ENCODE measurements at places on chromosomes 2 and 18. TPM values are rescaled to one million over a fixed set of nuclear protein-coding genes. Genes with fewer than 3 reads are reported as not detected.

SEMA4F gene
- total RNA-seq: 21.6 TPM

EGR4 gene
- total RNA-seq: not detected

ASB18 gene
- not detected for total RNA-seq

UGT1A8 gene
- total RNA-seq: not detected

TMEM169 gene
- 3.6 TPM for total RNA-seq

ACMSD gene
- total RNA-seq: not detected

SLC16A14 gene
- total RNA-seq: 0.14 TPM

- DNase-seq: no peak
Observed at GRCh38 chr2:74619651-74620297, 28.4 kb downstream of the M1AP start.

DNA sequence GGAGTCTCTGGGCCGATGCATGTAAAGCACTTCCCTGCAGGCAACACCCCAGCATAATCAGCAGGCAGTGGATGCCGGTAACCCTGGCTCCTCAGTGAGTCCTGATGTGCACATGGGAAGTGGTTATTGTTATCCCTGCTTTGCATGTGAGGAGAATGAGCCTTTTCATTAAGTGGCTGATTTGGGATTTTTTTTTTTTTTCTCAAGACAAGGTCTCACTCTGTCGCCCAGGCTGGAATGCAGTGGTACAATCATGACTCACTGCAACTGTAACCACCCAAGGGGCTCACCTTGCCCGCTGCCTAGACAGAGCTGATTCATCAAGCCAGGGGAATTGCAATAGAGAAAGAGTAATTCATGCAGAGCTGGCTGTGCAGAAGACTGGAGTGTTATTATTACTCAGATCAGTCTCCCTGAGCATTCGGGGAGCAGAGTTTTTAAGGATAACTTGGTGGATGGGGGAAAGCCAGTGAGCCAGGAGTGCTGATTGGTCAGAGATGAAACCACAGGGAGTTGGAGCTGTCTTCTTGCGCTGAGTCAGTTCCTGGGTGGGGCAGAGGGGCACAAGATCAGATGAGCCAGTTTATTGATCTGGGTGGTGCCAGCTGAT is 95.4 kb downstream of the SOCS6 start:
- no peak for DNase-seq

DNA sequence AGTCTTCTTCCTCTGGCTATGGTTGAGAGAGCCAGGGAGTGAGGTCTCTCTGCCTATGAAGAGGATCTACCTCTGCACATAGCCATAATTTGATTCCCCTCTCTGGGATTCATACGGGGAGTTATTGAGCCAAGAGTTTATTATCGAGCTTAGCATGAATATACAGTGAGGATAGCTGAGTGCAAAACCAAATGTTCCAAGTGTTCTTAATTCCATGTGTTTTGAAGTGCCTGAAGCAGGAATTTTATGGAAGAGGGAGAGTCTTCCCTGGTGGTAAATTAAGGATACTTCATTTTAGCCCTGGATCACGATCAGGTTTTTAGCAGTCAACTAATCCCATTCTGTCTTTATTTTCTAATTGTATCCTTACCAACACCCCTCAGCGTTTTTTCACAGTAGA is 270.6 kb downstream of the C1D start:
- DNase-seq: no peak

- no peak for DNase-seq
Observed at GRCh38 chr2:72554381-72554780, 271.5 kb downstream of the EXOC6B start.

DNA sequence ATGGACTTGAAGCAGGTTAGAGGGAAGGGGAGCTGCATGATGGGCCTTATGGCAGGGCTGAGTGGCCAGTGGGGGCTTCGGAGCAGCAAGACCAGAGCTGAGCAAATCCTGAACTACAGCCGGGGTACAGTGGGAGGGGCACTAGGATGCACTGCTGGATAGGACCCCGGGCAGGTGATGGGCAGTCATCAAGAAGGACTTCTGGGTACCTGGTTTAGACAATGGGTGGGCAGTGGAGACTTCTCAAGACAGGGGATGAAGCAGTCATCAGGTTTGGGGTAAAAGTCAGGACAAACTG is 507.4 kb upstream of the MYT1L start:
- no peak for DNase-seq

DNA sequence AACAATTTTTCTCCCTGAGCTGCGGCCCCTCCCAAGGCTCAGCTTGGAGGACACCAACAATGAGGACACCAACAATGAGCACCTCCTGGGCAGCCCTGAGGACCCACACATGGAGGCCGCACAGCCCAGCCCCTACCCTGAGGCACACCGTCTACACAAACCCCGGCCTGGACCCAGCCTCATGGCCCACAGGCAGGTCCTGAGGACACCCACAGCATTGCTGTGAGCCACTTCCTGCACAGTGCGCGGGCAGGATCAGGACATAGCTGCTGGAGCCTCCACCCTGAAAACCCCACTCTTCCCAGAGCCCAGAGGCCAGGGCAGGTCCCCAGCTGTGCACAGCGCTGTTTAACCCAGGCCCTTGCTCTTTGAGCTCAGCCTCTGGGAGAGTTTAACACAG is 194.3 kb downstream of the RTP5 start:
- no peak for DNase-seq

- no peak for DNase-seq
Observed at GRCh38 chr2:240223631-240224030, 83.2 kb upstream of the OTOS start.

DNA sequence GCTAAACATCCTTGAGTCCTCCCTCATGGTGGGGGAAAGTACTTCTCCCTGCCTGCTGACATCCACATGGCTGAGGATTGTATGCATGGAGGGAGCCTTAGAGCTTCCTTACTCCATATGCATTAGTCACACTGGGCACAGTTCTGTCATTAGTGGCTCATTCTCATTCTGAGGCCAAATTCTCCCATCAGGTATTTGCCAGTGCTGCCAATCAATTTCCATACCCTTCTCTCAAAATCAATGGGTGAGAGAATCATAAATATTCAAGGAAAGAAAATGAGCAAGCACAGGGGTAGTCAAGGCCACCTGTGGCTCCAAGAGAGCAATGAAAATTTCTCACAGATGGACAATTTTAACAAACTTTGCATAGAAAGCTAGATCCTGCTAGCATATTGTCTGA is 422.6 kb upstream of the SETBP1 start:
- no peak for DNase-seq

DNA sequence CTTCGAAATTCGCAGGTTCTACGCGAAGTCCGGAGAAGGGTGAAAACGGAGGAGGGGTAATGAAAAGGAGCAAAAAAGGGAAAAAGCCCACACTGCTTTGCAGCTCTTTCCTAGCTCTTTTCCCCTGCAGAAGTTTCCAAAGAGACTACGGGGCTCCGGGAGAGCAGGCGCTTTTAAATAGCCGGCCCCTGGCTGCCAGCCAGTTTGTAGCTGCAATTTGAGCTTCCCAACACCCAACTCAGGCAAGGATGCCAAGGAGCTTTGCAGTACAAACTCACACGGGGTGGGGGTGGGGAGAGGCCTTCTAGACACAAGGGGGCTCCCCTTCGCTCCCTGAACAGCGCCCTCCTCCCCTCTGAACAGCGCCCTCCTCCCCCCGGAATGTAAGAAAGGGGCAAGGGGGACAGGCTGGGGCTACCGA is at the start of gene IGFBP5:
IGFBP5 (minus strand) TSS at position 149 of the 421 bp plus-strand sequence. CDS start 774 bp downstream, outside the sequence.
- DNase-seq: no peak

GRCh38 chr2:232249096-232249495 is 129.5 kb upstream of the ALPP start:
- no peak for DNase-seq

DNA sequence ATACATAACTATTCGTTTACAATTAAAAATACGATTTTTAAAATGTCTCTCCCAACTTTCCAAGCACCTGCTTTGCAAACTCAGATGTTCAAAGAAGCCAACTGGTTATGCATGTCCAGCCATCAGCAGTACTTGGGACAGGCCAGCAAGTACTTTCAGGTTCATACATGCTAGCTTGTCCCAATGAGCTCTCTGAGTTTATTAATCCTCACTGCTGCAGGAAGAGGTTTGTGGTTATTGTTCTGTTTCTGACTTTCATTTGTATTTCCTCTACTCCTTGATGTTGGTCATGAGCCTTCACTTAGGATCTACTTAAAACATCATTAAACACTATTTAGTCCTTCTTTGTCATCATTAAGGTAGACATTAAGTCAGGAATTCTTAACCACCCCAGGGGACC is 374.1 kb downstream of the LRATD1 start:
- no peak for DNase-seq

GRCh38 chr2:222698276-222698675 is 26.8 kb downstream of the MOGAT1 start:
- no peak for DNase-seq

DNA sequence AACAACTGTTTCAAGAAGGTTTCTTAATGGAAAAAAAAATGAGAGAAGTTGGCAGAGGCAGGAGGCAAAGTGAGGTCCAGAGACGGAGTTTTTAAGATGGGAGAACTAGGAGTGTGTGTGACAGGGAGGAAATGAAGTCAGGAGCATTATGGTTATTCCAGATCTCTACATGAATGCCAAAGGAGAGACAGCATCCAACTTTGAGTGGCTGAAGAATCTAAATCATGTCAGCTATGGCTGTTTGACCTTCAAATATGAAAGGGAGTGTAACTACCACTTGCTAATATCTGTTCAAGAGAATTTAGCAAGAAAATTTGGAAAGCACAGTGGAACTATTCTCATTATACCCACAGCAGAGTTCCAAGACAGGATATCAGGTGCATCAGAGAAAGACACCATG is 81.2 kb upstream of the CCBE1 start:
- DNase-seq: no peak

- no peak for DNase-seq
Observed at GRCh38 chr2:68739595-68740399, 5.2 kb downstream of the ARHGAP25 start.

- no peak for DNase-seq
Observed at GRCh38 chr18:70380915-70381896, 92.4 kb downstream of the SOCS6 start.

- DNase-seq: no peak
Observed at GRCh38 chr18:24567199-24567598, 106.8 kb downstream of the HRH4 start.

- no peak for DNase-seq
Observed at GRCh38 chr2:176112375-176113302, 3.9 kb upstream of the HOXD10 start.

DNA sequence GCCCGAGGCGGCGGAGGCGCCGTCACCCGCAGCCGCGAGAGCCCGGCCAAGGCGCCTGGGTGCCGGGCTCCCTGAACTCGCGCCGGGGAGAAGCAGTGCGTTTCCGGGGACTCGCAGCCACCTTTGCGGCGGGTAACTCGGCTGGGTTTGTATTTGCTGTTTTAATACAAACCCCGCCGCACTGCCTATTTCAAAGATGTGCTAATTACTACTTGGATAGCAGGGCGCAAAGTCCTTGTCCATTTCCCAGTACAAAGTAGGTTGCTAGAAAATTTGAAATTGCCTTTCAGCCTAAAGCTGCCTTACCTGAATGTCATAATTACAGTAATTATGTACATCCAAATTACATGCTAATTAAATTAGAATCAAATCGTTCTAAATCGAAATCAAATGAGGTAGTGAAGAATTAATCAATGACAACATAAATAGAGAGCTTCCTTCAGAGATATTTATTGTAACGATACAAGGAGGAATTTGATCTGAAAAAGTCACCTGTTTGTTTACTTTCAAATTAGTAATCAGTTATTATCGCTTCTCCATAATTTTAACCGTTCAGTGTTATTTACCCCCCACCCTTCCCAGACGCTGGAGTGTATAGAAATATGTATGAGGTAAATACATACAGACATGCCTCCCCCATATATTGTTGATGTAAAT is 8.1 kb downstream of the SP9 start:
- peak; percentile 39 for DNase-seq

DNA sequence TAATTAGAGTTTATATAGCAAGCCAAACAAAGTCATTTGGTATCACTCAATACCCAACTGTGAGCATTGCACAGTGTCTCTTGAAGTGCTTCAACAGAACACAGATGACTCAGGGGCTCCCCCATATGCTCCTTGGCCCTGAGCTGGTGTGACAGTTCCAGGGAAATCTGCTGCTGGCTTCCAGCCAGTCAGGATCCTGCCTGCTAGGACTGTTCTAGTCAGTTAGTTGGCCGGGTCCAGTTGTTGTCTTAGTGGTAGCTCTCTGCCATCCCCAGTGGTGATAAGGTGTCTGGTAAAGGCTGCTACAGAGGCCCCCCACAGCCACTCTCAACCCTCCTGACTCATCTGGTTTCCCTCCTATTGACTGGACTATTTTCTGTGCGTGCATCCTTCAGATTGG is 100.3 kb downstream of the IRS1 start:
- DNase-seq: no peak

- DNase-seq: no peak
Observed at GRCh38 chr2:216855605-216856004, 4.3 kb downstream of the TNP1 start.

DNA sequence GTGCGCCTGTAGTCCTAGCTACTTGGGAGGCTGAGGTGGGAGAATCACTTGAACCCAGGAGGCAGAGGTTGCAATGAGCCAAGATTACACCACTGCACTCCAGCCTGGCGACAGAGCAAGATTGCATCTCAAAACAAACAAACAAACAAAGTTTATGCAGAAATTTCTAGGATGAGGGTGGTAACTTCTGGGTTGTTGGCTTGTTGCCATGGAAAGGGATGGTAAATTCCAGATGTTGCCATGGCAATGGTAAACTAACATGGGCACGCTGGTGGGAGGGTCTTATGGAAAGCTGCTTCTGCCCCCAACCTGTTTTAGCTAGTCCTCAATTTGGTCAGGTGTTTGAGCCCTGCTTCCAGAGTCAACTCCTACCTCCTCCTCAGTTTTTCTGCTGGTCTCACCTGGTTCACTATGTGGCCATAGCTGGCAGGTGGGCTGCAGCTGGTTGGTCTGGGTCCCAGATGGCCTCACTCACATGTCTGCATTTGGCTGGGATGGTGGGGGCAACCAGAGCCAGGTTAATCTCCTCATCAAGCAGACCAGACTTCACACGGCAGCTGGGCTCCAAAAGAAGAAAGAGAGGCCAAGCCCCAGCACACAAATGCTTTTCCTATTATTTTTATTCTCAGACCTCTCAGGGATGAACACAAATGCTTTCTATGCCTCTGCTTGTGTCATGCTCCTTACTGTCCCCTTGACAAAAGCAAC is 26.6 kb upstream of the TEX44 start:
- no peak for DNase-seq

DNA sequence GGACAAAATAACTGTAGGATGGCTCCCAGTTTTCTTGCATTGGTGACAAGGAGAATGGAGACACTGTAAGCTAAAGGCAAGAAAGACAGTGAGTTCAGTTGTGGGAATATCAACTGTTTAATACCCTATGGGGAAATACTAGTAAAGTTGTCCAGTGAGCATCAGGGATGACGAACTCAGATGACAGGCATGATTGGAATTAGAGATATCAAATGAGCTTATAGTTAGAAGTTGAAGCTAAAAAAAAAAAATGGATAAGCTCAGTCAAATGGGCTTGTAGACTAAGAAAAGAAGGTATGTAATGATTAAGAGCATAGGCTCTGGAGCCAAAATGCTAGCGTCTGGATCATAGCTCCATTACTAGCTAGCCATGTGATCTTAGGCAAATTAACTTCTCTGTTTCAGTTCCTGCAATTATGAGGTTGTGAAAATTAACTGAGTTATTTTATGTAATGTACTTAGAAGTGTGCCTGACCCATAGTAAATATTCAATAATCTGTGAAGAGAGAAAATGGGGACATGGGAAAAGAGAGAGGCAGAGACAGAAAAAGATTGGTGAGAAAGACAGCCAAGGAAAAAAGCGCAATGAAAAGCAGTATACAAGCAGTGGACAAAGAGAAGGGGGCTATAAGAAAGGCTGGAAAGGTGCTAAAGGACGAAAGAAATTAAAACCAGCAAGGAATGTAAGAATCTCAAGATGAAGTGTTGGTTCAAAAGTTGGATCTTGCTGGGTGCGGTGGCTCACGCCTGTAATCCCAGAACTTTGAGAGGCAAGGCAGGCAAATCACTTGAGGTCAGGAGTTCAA is 95.7 kb upstream of the SLC39A10 start:
- no peak for DNase-seq
